Brain pericyte (primary cell): ENCODE measurements at places on chromosomes 2 and 18.

GRCh38 chr18:27377251-27377650, 192.1 kb upstream of the CHST9 start:
- DNase-seq, result no peak

DNA sequence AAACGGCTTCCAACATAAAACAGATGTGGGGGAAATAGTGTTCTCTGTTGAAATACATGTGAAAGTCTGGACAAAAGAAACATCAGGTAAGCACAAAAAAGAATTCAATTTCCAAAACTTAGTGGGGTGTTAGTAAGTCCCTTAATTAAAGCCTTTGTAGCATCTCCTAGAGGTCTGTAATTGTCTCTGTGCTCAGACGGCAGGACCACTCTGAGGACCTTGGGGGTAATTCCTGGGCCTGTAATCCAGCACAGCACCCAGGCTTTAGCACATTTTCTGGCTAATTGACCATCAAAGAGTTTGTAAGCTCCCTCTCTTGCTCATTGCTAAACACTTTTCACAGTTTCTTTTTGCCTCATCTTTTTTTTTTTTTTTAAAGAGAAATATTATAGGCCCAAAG, 80.3 kb downstream of the FARSB start:
- DNase-seq, result no peak

DNA sequence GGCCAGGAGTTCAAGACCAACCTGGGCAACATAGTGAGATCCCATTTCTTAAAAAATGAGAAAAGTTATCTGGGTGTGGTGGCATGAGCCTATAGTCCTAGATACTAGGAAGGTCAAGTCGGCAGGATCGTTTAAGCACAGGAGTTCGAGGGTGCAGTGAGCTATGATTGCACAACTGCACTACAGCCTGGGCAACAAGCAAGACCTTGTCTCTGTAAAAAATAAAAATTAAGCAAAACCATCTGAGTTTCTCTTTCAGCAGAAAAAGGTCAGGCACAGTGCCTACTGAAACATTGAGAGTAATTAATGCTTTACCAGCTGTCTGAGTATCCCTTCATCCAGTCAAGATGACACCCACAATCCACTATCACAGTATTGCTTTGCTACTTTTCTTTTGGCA, 258.3 kb downstream of the MBD5 start:
- no peak for DNase-seq

DNA sequence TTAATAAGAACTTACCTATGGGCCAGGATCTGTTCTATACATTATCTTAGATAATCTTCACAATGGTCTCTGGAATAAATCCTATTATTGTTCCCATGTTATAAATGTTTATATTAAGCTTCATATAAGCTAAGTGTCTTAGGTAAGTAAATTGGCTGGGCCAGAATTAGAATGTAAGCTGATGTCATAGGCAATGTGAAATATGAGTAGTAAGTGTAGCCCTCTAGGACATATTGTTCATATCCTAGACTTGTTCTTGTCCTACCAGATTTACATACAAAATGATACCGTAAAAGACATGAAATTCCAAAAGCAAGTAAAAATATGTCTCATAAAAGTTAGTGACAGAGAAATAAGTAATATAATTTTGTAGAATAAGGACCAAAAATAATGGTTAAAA, 89.9 kb downstream of the CDH19 start:
- no peak for DNase-seq

DNA sequence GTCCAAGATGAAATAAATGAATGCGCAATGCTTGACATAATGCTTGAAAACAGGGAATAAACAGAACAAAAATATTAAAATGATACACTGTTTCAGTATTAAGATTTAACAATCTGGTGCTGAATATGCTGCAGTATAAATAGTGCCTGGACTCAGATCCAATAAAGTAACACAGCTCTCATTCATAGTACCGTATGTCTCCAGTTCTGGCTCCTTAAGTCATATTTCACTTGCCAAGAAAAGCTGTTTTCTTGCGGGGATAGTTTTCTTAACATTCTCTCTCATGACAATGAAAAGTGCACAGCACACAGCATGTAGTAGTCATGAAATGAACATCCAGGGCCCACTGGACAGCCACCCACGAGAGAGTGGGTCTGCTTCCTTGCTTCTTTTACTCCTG, 74.7 kb downstream of the SATB2 start:
- DNase-seq, result no peak

DNA sequence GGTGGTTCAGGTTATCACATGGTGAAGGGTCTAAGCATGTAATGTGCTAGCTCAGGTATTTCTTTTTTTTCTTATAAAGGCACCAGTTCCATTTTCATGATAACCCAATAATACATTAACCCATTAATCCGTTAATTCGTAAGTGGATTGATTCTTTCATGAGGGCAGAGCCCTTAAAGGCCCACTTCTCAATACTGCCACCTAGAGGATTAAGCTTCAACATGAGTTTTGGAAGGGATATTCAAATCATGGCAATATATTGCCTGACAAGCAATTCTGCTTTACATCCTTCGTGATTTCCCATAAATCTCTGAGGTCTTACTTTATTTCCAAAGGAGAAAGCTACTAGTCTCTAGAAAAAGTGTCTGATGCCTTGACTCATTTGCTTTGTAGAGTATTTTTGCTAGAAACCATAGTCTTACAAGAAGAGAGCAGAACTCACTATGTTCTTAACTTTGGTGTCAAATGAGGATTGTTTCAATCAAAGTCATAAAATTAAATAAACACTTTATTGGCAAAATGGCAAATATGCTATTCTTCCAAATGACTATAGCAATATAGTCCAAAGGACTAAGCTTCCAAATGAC, 271.3 kb downstream of the KCNS3 start:
- no peak for DNase-seq

GRCh38 chr18:45111502-45111848, 430.8 kb downstream of the SETBP1 start:
- no peak for DNase-seq

DNA sequence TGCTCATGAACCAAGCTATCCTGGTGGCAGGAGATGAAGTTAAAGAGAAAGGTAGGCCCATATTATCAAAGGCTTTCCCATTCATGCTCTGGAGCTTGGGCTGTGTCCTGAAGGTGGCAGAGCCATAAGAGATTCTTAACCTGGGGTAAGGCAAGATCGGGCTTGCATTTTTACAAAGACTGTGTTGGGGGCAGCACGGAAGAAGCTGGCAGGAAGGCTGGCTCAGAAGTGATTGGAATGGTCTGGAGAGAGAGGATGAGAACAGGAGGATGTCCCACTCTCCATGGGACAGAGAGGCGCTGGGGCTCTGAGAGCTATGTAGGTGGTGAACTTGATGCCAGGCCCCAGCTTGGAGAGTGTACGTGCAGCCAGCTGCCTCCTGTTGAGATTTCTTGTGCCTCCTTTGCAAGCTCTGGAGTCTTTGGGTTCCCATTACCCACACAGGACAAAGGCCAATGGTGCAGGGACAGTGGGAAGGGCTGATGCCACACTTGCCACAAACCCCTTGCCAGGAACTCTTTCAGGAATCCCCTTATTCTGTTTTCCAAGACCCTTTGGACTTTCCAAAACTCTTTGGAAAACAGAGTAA, 40.6 kb upstream of the FZD5 start:
- no peak for DNase-seq

GRCh38 chr2:214203214-214203613, 207.6 kb upstream of the VWC2L start:
- no peak for DNase-seq

DNA sequence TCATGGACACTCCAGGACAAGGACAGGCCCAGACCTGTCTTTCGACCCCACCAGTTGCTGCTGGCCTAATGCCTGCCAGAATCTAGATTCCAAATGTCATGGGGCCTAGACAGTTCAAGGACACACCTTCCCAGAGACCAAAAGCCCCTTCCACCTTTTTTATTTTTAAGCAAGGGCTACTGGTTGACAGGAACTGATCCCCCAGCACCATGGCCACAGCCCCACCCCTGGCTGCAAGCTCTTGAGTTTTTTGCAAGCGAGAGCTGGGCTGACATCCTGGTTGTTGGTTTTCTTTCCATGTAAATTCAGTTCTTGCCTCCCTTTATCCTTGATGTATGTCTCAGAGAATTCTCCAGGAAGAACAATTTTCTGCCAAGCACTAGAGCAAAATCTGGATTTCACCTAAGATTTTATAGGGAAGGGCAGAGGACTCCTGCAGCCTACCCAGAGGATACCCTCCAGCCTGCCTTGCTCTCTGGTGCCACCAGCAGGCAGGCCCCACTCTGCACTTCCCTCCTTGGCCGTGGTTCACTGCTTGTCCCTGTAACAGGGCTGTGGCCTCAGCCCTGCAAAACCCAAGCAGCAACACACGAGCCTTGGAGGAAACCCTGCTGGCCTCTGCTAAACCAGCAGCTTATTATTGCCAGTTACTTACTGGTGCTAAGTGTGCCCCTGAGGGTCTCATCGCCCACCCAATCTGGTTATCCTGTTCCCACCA, 97.7 kb downstream of the TWIST2 start:
- DNase-seq, result no peak

GRCh38 chr2:73250872-73251846, 17.1 kb downstream of the CCT7 start:
- no peak for DNase-seq

- no peak for DNase-seq
These were observed 39.6 kb downstream of the POLR1A start for GRCh38 chr2:86066007-86066578.

DNA sequence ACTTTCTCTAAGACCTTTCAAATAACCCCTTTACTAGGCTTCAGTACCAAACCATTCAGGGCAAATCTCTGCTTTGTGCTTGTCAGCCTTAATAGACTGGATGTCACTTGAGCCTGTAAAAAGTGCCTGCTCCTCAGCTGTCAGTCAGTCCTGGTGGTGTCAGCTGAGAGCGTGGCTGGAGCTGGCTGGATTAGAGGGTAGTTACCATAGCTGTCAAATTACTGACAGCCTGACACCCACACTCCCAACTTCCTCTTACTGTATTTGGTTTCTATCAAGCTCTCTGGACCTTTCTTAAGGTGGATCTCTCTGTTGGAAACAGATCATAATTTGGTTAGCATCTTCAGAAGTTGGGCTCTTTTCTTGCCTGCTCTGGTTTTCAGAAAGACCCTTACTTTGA, 371.4 kb upstream of the ATP5MC3 start:
- no peak for DNase-seq

GRCh38 chr18:78980777-78981380, 1.3 kb downstream of the SALL3 start:
- DNase-seq, result no peak

DNA sequence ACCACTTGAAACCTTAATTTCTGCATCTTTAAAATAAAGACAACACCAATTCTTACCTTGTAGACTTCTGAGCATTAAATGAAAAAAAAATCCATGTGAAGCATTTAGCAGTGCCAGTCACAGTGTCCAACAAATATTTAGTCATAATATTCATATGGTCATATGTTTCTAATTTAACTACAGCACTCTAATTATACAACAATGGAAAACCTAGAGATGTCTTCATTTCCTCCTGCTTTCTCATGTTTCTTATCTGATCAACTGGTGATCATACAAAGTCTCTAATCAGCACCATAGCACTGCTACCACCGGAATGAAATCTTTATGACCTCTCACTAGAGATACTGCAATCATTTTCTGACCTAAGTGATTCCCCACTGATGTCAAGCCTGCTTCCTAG, 10.2 kb upstream of the SCN3A start:
- DNase-seq, result no peak

- no peak for DNase-seq
These were observed 50.5 kb downstream of the HNRNPLL start for GRCh38 chr2:38552259-38552658.

DNA sequence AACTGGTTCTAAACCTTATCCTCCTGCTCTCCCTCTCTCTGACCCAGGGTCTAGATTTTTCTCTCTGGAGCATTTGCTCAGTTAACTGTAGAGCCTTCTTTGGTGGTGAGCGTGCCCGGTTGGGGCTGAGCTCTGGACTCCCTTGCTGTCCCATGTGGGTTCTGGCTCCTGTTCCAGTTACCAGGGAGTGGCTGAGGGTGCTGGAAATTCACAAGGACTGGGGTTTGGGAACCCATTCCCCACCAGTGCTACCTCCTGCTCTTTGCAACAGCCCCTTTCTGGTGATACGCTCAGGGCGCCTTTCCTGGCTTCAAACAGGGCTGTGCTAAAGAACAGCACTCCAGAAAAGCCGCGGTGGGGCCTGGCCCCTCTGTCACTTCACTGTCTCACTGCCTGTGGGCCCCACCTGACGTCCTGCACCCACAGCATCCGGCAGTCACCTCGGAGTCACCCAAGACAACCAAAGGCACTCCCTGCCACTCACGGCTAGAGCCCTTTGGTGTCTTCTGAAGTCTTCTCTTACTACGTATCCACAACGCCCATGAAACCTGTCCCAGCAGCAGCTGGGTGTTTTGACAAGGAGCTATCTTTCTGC, 41.3 kb downstream of the CAPN13 start:
- DNase-seq, result no peak
